ENCODE measurements at places on chromosomes 11 and 22.
A peak's percentile ranks its signal among the peaks of the same experiment; 100 is the strongest.

GRCh38 chr11:83374311-83374710 is 88.1 kb upstream of the CCDC90B start:
- no peak for DNase-seq

DNA sequence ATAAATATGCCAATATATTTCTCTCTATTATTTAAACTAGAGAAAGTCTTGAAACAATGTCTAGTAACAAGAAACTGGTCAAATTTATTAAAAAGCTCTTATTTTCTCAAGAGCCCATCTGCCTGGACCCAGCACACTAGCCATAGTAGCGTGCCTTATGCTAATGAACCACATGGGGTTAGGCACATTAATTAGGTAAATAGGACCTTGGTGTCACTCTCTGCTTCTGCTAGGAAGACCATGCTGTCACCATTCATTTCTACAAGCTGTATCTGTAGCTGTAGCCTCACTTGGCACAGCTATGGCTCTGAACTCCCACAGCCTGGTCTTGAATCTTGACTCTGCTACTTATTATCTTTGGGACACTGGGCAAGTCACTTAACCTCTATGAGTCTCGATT is 390.5 kb downstream of the NELL1 start:
- DNase-seq = no peak

DNA sequence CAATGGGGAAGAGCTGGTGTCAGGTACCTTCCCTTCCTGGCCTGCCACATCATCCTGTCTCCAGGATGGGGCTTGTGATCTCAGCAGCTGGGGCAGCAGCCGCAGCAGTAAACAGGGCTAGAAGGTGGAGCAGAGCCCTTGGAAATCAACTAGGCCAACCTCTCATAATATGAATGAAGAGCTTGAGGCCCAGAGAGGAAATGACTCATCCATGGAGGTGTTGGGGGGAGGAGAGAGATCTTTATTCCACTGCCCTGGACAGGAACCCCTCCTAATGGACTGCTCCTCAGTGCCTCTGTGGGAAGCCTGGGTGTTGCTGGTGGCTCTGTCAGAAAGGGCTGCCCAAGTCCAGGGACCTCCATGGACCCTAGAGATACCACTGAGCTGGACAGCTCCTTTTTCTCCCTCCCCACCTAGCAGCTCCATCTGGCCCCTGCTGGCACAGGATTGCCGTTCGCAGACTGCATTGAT is 111.8 kb downstream of the OSBP2 start:
- DNase-seq = no peak

GRCh38 chr11:68261749-68262543 is 9.8 kb downstream of the C11orf24 start:
- DNase-seq = no peak

GRCh38 chr11:15793043-15793996 is 563.0 kb downstream of the SOX6 start:
- no peak for DNase-seq

- DNase-seq = no peak
These were observed 593 bp downstream of the FAM118B start for GRCh38 chr11:126212089-126212660.

- peak; percentile 74 for DNase-seq
These were observed at the start of the genes NUDT22 and TRPT1 for GRCh38 chr11:64225608-64226506. Gene NUDT22, plus strand, starts transcription at chr11:64226274. Its CDS starts 379 bp downstream, at chr11:64226653. Gene TRPT1, minus strand, starts transcription at chr11:64226186. Its CDS starts 326 bp downstream, at chr11:64225860.

DNA sequence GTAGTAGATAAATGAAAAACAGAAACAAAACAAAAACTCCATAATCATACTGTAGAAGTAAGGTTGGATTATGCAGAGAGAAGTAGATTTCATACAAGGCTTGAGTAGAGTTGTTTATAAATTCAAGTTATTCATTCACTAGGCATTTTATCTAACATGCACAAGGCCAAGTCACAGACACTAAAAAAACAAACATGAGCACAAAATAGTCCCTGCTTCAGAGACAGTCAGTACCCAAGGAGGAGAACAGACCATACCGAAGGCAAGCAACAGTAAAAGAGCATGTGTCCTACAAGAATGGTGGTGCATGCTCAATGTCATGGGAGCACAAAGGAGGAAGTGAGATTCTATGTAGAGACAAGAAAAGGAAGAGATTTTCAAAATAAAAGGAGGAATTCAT is 796.5 kb upstream of the LRRC4C start:
- no peak for DNase-seq

- DNase-seq = no peak
These were observed 482.5 kb upstream of the FAT3 start for GRCh38 chr11:91742155-91742554.

DNA sequence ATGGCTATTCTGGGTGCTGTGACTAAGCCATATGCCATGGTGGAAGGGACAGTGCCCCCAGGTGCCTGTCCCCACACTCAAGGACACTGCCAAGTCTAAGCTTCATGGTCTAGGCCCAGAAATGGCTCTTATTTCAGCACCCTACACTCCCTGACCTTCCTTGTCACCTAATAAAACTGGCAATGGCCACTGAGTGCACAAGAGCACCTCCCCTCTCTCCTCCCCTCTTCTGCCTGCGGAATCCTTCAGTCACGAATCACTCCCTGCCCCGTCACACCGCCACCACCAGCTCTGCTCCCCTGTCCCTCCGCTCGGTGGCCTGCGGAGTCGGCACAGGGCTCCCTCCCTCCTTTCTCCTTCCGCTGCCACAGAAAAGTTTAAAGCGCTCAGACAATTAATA is 19.0 kb upstream of the LMO1 start:
- no peak for DNase-seq

GRCh38 chr11:120818097-120818496 is 205.8 kb upstream of the TBCEL start:
- DNase-seq = no peak

GRCh38 chr22:45975164-45976161 is 1.5 kb downstream of the WNT7B start:
- DNase-seq = no peak

DNA sequence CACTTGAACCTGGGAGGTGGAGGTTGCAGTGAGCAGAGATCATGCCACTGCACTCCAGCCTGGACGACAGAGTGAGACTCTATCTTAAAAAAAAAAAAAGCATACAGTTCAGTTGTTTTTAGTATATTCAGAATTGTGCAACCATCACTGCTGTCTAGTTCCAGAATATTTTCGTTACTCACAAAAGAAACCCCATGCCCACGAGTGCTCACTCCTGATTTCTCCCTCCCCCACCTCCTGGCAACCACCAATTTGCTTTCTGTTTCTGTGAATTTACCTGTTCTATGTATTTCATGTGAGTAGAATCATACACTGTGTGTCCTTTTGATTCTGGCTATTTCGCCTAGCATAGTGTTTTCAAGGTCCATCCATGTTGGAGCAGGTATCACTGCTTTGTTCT is 24.8 kb downstream of the PTPRJ start:
- no peak for DNase-seq

GRCh38 chr22:24761888-24762675 is 12.4 kb downstream of the PIWIL3 start:
- DNase-seq = no peak

- no peak for DNase-seq
These were observed 17.6 kb upstream of the SLC35F2 start for GRCh38 chr11:107876141-107876540.

DNA sequence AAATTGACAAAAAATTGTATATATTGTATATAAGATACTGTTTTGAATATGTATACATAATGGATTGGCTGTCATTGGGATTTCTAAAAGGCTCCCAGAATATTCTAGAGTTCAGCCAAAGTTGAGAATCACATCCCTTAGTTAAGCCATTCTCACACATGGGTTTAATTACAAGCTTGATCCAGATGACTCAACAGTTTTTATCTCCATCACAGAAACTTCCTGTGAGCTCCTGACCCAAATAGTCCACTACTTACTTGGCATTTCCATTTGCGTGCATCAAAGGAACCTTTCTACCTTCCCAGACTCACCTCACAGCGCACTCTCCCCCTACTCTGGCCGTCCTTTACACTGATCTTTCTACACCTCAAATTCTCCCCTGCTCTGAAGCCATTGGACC is 184.8 kb upstream of the ARHGAP20 start:
- DNase-seq = no peak

DNA sequence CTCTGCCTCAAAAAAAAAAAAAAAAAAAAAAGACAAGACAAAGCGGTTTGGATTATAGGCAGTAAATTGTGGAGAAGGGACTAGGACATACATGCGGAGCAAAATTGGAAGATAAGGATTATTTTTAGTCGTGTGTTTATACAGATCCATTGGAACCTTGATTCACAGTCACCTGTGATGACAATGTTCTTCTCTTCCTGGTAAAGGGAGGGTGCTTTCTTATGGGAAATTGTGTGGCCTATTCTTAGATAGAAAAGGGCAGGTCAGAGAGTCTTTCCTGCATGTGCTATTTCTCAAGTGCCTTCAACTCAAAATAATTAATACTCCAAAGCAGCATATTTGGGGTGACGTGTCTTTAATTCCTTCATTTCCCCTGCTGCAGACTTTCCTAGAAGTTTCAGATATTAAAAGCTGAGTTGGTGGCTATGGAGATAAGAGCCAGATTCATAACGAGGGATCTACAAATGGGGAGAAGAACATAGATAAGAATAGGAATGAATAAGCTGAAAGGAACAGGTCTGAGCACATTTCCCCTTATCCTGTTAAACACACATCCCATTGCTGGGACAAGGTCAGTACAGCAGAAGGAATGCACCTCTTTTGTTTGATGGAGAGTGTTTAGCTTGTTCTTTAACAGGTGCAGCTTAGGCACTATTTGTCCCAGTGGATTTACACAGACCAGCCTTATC is 22.5 kb downstream of the GSTT2B start:
- no peak for DNase-seq

GRCh38 chr11:102966011-102966410 is 10.5 kb upstream of the MMP13 start:
- no peak for DNase-seq

GRCh38 chr11:123145661-123146060 is 49.4 kb downstream of the CLMP start:
- DNase-seq = no peak
